ENCODE measurements at places on chromosomes 2 and 18.

DNA sequence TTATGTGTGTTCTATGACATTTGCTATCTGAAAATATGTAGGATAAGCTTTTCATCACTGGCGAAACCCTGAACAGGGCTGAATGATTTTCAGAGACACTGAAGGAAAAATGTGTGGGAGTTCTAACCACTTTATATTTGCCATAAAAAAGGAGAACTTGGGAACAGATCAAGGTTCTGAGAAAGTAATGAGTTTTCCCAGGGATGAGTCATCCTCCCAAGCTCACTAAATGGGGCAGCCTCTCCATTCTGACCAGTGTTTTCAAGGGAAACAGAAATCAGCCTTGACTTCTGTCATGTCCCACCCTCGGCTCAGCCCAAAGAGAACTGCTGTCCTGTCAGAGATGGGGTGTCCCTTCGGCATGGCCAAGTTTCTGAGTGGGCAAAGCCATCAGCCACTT is 2109.8 kb upstream of the CELF4 start:
- no peak for DNase-seq

GRCh38 chr2:102181376-102181775 is 5.4 kb upstream of the IL1RL2 start:
- DNase-seq: no peak

DNA sequence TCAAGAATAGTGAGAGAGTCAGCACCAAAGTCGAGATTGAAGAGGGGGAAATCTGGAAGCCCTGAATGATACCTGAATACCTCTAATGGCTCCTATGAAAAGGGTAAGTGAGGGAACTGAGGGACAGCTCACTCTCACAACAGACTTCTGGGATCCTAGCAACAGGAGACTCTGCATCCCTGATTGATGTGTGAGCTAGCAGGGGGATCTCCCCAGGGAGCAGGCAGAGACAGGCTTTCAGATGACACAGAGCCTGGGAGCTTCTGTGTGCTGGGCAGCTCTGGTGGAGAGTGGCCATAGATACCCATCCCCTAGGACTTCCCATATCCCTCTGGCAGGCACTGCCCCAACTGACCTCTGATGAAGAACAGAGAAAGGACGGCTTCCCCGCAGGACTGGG is 206.2 kb downstream of the EXOC6B start:
- no peak for DNase-seq

DNA sequence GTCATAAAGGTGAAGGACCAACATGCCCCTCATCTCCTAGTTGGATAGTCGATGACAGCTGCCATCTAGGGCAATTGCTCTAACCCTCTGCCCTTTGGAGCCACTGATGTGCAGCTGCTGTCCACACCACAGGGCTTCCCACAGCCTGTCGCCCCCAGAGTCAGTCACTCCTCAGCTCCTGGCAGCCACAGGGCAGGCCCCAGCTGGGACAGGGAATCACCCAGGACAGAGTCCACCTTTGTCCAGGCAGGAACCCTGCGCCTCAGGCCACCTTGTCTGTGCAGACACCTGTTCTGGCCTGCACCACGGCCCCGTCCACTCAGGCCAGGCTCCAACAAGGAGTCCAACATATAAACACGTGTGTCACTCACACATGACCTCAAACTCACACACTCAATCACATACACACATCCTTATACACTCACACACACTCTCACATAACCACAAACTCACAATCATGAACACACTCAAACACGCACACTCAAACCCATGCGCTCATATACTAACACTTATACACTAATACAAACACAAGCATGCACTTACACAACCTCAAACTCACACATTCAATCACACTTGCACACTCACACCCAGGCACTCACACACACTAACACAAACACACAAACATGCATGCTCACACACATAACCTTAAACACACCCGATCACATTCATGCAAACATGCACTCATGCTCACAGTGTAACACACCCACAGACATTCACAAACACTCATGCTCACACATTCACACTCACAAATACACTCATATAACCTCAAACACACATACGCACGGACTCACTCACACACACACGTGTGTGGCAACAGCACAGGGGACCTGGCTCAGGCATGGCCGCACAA is 29.7 kb downstream of the HDAC4 start:
- no peak for DNase-seq

- no peak for DNase-seq
Observed at GRCh38 chr2:164622338-164623106, 1.2 kb upstream of the GRB14 start.

GRCh38 chr2:115011721-115012120 is 569.3 kb downstream of the DPP10 start:
- DNase-seq: no peak

- DNase-seq: no peak
Observed at GRCh38 chr18:76264876-76265250, 230.2 kb downstream of the ZNF516 start.

DNA sequence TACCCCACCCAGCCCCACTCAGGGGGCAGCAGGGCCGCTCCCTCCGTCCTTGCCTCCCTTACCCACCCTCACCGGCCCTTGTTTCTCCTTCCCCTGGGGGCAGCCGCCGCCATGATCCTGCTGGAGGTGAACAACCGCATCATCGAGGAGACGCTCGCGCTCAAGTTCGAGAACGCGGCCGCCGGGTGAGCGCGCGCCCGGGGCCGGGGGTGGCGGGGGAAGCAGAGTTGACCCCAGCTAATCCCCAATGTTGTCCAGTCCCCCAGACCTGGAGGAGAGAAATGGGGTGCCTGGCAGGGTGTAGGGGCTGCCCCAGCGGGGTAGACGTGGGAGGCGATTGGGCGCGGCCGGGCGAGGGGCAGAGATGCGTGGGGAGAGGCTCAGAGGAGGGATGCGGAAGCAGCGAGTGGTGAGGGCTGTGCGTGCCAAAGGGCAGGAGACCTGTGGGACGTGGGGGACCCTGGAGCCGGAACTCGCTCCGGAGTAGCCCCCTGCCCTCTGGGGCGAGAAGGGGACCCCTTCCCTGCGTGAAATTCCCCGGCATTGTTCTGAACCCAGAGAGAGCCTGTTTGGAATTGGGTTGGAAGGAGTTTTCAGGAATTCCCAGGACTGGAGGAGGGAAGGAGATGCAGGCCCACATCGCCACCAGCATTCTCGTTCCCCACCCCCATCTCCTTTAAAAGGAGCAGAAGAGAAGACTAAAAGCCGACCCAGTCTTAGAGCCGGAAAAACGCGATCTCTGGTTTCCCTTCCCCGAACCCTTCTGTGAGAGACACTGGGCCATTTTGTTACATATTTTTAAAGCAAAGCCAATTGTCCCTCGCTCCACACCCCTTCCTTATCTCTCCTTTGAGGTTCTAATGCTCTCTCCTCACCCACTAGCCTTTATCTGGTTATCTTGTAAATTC is 625 bp downstream of the ARPC2 start:
- DNase-seq: peak; percentile 41

GRCh38 chr2:182301093-182301492 is 125.7 kb downstream of the PDE1A start:
- no peak for DNase-seq

DNA sequence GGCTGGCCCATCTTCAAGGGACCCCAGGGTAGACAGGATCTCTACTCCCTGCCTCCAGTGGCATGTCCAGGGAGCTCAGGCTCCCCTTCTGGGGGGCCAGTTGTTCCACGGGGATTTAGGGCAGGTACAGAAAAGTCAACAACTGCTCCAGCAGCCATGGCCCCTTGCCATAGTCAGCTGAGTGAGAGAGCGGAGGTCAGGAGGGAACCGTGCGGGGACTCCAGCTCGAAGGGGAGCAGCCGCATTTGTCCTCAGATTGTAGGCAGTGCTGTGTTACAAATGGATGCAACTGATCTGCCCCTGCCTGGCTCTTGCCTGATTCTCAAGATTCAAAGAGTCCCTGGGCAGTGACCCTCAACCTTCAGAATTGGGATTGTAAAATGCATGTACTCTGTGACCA is 49.9 kb downstream of the ITGB1BP1 start:
- DNase-seq: no peak

GRCh38 chr2:159013103-159013502 is 44.7 kb downstream of the TANC1 start:
- no peak for DNase-seq

- DNase-seq: no peak
Observed at GRCh38 chr2:175806125-175806490, 196.0 kb downstream of the LNPK start.

- no peak for DNase-seq
Observed at GRCh38 chr2:134277223-134277622, 23.4 kb downstream of the MGAT5 start.

GRCh38 chr18:72233106-72233505 is 311.0 kb downstream of the CBLN2 start:
- DNase-seq: no peak

DNA sequence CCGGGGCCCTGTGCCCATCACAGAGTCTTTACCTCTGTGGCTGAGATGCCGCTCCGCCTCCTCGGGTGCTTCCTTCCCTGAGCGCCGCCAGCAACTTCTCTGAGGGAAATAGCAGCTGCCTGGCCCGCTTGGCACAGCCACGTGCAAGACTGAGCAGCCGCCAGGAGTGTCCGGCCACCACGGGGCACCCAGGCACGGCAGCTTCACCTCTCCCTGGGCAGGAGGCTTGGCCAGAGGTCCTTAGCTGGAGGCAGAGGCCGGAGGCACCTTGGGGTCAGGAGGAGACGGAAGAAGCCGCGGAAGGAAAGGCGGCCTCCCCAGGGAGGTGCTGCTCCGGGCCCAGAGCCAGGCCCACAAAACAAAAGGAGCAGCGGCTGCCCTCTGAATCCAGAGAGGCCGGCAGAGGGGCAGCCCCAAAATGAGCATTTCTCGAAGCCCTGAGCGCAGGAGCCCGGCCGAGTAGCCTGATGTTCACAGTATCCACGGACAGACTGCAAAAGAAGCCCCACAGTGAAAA is 6.0 kb upstream of the LIMS2 start:
- DNase-seq: no peak

GRCh38 chr2:157244691-157245090 is 12.8 kb upstream of the GALNT5 start:
- DNase-seq: no peak

GRCh38 chr2:46719487-46719886 is 196.1 kb downstream of the MCFD2 start:
- no peak for DNase-seq

GRCh38 chr2:67032076-67032475 is 365.1 kb upstream of the ETAA1 start:
- no peak for DNase-seq

DNA sequence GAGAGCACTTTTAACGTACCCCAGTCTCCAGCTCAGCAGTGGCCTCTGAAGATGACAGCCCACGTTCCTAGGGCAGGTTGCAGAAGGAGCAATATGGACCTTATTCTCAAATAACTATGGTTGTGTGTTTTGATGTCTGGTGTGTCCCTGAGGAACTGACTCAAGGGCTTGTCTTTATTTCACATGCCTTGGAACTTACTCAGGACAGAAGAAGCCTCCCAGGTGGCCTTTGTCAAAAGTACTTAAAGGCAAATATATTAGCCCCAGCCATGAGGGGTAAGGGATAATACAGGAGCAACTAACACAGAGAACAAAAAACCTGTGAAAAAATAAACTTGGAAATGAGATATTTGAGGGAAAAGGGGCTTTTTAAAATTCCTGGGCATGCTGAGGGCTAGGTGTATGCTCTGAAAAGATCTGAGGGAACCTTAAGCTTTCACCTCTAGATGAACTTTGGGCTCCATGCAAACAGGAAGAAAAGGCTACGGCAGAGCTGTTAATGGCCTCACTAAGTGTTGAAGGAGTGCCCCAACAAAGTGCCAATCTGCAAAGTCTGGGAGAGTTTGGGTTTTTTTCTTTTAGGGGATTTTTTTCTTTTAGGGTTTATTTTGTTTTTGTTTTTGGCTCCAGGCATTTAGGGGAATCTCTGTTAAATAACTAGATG is 40.3 kb downstream of the SRBD1 start:
- no peak for DNase-seq

DNA sequence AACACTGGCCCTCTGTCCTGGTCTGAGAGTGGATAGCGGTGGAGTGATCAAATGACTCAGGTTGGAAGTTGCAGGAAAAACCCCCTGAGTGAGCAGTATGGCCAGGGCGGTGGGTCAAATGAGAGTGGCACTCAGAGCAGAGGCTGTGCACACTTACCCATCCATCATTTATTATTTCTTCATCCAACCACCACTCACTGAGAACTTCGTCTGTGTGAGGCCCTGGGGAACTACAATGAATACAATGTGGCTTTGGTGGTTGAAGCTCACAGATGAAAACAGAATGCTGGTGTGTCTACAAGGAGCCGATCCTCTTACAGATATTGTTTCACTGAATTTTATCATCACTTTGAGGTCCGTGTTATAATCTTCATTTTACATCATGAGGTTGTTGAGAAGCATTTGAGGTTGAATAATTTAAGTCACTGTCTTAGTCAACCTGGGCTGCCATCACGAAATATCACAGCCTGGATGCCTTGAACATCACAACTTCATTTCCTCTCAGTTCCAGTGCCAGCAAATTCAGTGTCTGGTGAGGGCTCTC is 73.4 kb upstream of the ID2 start:
- DNase-seq: no peak

DNA sequence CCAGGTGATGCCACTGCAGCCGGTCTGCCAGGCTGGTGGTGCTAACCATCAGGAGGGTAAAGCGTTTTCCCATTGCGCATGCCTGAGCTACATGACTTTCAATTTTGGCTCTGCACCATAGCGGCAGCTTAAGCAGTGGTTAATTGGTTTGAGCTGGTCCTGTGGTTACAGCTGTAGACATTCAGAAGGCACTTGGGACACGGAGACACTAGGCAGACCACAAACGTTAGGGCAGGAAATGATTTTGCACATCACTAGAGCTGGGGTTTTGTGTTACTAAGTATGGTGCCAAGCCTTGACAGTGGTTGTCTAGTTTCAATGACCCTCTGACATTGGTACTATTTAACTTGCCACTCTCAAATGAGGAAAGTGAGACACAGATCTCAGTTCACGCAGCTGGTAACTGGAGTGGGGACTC is 28.9 kb upstream of the CNOT11 start:
- DNase-seq: no peak

DNA sequence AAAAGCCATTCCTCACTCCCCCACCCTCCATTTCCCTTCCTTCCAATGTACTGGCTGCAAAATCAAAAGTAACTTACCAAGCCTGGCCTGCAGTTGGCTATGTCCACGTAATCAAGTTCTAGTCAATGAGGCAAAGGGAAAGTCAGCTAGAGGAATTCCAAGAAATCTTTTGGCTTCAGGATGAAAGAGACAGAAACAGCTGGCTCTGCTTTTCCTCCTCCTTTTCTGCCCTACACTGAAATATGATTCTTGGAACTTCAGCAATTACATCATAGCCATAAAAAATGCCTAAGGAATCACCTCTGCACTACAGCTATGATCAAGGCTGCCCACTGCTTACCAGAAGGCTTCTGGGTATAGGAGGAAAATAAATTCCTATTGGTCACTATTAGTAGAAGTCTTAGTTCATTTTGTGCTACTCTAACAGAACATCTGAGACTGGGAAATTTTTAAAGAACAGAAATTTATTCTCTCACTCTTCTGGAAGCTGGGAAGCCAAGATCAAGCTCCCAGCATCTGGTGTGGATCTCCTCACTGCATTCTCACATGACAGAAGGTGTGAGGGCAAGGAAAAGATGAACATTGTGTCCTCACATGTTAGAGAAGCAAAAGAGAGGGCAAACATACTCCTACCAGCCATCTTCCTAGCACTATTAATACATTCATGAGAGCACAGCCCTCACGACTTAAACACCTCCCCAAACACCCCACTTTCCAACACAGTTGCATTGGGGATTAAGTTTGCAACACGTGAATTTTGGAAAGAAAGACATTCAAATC is 219.9 kb downstream of the TMX3 start:
- DNase-seq: no peak

GRCh38 chr2:239930378-239930777 is 94.8 kb downstream of the NDUFA10 start:
- no peak for DNase-seq

- DNase-seq: no peak
Observed at GRCh38 chr2:157760949-157761348, 115.2 kb downstream of the ACVR1 start.

Measured in stimulated activated CD8-positive, alpha-beta memory T cell treated with anti-CD3 and anti-CD28 coated beads, Interleukin-15, amount 100 ng/mL, for 24 hours (primary cell).